ENCODE measurements at places on chromosomes 3 and 15.

DNA sequence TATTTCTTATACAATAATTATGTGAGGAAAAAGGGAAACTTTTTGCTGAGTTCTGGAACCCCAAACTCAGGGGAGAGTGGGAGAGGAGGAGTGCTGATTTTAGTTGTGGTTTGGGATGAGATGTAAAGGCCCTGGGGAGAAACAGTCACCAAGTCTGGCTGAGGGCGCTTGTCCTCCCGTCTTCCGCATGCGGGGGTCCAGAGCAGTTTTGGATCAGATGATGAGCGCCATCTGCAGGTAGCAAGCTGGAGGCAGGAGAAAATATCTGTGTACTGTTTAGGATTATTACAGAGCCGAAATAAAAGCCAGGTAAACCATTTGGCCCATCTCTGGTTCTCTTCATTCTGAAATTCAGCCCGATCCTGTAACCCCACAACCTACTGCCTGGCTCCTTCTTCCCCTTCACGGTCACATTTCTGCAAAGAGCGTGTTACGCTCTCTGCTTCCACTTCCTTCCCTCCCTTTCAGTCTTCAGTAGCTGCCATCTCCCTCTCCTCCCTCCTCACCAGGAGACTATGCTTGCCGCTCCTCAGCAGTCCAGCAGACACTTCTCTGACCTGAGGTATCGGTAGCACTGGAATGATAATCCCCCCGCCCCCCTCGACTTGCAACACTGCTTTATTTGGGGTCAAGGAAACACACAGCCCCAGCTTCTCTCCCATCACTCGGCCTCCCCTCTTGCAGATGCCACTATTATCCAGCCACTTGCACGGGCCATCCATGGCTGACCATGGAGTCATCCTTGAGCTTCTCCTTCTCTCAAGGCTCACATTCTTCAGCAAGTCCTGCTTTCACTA, 1.4 kb upstream of the PARP14 start:
- DNase-seq, result peak; percentile 48

GRCh38 chr3:147415286-147415685, 6.1 kb downstream of the ZIC1 start:
- DNase-seq, result no peak

- DNase-seq, result no peak
Measured at GRCh38 chr3:126998728-126999127, 15.8 kb downstream of the PLXNA1 start.

DNA sequence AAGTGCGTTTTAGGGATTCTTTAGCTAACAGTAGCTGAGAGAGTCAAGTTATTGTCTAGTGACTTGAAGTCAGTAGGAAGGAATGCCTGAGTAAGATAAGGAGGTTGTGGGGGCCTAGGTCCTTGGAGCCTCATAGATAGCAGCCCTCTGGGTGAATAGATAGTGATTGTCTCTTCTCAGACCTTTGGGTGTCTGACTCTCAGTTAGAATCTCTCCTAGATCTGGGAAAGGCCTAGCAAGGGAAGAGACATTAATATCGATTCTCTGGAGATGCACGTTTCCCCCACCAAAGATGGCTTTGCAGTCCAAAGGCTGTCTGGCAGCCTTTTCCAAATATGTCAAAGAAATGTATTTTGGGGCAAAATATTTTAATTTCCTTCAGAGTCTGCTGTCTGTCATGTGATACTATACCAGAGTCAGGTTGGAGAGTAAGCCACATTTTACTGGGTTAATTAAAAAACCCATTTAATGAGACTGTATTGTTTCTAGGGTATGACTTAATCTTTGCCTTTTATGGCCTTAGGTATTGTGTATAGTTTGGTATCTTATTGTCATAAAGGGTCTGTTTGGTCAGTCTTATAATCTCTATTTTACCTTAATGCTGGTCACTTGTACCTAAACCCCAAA, 92.2 kb downstream of the ST6GAL1 start:
- DNase-seq, result no peak

DNA sequence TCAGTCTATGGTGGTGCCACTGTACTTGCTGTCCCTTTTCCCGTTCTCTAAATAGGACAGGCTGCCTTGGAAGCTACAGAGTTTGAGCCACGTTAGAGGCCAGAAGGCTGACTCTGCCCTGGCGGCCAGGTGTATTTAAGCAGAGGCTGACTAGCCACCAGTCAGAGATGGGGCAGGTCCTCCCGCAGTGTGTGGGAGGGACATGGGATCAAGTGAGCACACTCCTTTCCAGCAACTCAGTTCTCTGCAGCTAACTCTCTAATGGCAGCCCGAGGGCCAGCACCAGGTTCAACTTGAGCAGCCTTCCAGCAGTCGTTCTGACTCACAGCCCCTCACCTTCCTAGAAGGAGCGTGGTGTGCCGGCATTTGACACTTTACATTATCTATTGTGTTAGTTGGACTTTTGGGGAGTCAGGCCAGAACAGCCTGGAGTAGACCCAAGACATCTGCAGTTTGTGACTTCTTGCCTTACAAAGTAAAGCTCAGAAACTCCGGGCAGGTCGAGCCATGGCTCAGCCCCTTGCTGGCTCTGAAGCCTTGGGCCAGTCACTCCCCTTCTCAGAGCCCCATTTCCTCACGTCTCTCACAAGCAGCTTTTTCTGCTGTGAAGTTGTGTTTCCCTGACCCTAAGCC, 46.7 kb upstream of the MYZAP start:
- DNase-seq, result no peak

- DNase-seq, result no peak
Measured at GRCh38 chr3:128083980-128084674, 31.9 kb downstream of the SEC61A1 start.

DNA sequence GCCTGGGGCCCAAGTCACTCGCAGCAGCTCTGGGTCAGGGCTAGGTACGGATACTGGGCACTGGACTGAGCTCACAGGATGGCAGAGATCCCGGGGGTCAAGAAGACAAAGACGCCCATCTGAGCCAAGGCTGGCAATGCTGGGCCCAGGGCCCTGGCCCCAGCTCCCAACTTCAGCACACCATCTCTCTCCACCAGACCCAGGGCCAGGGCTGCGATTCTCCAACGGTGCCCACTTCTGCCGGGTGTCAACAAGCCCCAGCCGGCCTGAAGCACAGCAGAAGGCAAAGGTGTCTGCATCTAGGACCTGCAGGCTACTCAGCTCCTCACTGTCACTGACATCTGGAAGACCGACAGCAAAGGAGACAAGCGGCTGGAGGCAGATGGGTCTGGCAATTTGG, 8.6 kb downstream of the WDR73 start:
- DNase-seq, result no peak

DNA sequence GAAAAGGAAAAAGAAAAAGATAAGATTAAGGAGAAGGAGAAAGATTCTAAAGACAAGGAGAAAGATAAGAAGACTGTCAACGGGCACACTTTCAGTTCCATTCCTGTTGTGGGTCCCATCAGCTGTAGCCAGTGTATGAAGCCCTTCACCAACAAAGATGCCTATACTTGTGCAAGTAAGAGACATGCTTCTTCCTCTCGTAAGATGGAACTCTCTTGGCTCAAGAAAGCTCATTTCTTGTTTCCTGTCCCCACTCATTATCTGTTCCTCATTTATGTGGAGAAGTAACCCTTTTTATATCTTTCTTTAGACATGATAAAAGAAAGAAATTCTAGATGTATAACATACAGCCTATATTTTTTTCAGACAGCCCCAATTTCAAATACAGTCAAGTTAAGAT, 101.4 kb downstream of the KLHL25 start:
- DNase-seq, result no peak

DNA sequence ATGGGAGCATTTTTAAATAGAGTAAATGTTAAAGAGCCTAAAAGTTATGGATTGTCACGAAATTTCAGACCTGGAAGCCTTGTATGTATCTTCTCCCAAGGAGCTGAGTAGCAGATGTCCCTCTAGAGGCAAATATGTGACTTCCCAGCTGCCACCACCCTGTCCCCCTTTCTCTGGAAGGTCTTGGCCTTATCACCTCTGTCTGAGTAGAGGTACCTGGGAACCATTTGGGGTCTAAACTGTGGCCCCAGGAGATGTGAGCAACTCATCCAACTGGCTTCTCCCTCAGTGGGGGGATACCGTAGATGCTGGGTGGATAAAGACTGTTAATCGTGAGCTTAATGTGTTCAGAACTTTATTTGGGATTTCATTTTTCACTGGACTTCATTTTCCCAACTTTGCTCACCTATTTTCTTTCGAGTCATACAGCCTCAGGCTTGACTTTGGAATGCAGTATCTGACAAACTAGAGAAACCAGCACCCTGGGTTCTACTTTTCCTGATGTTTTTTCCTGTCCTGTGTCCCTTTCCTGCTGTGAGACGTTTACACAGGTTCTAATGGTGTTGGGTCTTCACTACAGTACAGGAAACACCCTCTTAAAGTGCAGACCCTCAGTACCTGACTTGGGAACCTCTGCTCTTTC, 53.3 kb upstream of the CCR4 start:
- DNase-seq, result no peak

DNA sequence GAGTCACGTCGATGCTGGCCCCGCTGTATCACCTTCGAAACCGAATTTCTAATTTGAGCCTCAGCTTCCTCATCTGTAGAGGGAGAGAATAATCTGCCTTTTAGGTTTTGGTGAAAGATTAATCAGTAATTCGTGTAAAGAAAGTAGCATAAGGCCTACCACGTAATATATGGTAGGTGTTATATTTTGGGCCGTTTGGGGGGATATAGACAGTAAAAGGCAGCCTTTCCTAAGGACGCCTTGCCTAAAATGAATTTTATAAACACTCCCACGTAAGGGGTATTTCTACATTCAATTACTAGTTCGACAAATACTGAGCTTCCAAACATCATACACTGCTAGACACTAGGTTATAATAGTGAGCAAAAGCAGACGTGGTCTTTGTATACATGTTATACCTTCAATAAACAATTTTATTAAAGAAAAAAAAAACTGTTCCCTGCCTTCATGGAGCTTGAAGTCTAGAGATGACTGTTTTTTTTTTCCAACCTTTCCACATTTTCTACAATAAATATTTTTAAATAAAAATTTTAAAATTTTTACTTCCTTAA, 737 bp downstream of the JAGN1 start:
- no peak for DNase-seq

All from forelimb muscle (tissue), 1 donor.